ENCODE measurements at places on chromosomes 7 and 10.

GRCh38 chr7:5666361-5666760 lies 115.1 kb downstream of the RNF216 start:
- no peak for DNase-seq

DNA sequence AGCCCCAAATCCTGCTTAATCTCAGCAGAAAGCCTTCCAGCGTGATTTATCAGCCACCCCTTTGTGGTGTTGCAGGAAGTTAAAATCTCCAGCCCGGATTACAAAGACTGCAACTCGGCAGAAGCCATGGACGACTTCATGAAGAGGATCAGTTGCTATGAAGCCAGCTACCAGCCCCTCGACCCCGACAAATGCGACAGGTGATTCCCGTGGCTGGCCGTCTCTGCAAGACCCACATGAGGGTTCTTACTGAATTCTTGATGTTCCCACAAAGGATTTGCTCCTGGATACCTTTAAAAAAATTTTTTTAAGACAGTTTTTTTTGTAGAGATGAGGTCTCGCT lies 16.7 kb downstream of the PFKFB3 start:
- no peak for DNase-seq

DNA sequence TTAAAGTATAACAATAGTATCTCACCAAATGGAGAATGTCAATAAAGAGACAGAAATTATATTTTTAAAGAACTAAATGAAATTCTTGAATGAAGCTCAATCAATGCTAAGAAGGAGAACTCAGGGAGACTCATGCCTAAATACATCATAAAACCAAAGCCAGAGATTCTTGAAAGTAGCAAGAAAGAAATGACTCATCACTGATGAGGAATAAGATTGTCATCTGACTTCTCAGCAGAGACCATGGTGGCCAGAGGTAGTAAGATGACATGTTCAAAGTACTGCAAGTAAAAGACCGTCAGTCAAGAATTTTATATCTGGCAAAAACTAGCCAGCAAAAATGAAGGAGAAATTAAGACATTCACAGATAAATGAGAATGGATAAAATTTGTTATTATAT lies 399.0 kb downstream of the GRID1 start:
- no peak for DNase-seq

- DNase-seq = no peak
Measured at GRCh38 chr7:107370816-107371215, 99.0 kb upstream of the GPR22 start.

GRCh38 chr10:11404901-11405300 lies 206.5 kb downstream of the USP6NL start:
- peak; percentile 57 for DNase-seq

DNA sequence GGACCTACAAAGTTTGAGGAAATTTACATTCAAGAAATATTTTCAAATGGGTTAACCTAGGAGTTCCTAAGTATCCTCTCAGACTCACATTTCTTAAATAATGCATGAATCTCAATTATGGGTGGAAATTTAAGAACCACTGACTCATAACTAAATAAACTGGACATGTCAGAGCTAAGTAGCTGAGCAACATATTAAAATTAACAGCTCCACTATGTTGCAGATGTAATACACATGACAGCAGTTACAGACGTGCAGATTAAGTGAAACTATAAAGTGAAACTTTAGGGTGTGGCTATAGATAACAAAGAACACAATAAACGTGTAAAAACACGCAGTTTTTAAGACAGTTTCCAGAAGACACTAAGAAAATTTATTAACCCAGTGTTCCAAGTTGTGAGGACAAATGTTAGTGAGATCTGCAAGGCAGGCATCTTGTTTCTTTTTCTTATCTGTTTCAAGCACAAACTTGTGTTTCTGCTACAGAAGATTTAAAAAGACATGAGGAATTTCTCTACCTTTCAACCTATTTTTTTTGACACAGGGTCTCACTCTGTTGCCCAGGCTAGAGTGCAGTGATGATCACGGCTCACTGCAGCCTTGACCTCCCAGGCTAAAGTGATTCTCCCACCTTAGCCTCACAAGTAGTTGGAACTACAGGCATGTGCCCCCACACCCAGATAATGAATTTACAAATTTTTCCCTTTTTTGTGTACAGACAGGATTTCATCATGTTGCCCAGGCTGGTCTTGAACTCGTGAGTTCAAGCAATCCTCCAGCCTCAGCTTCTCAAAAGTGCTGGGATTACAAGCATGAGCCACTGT lies 25.3 kb downstream of the DNMBP start:
- DNase-seq = no peak

- DNase-seq = no peak
Measured at GRCh38 chr7:36521911-36522310, 132.2 kb downstream of the ANLN start.

GRCh38 chr10:116272440-116273283 lies at the start of gene GFRA1:
Gene GFRA1, minus strand, starts transcription at chr10:116273206. Its CDS starts 1,177 bp downstream, at chr10:116272029.
- DNase-seq = peak; percentile 54

DNA sequence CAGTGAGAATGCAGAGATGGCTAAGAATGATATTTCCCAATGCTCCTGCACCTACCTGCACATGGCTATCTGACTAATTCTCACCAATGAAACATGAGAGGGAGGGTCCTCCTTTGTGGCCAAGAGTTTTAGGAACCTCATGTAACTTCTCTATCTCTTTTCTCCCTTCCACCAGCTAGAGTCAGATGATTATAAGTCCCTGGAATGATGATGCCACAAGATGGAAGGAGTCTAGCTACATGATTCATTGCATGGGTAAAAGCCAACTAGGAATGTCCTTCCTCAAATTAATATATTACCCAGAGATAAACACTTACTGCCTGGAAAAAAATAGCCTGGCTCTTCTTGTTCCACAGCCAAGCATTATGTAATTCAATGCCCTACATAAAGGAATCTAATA lies 55.1 kb upstream of the AASS start:
- DNase-seq = no peak

GRCh38 chr10:122551450-122551849 lies 9.1 kb upstream of the DMBT1 start:
- DNase-seq = no peak

DNA sequence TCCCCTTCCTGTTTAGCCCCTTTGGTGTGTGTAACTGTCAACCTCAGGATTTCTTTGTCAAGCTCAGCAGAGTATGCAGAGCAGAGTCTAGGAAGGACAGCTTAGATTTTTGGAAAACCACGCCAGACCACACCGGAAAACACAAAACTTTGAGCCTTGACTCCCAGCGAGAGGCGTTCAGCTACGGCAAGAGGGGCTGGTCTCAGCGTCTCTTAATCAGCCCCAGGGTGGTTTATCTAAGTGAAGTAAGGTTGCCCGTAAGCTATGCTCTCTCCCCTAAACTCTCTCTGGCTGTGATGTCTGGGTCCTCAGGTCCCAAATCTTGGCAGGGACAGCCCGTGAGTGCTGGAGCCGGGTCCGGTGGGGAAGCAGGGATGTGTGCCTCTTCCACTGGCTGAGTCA lies 230.9 kb downstream of the KLF6 start:
- DNase-seq = no peak

- no peak for DNase-seq
Measured at GRCh38 chr7:45050198-45050597, 38.6 kb downstream of the NACAD start.

- DNase-seq = no peak
Measured at GRCh38 chr7:127187740-127188139, 65.0 kb downstream of the GRM8 start.

DNA sequence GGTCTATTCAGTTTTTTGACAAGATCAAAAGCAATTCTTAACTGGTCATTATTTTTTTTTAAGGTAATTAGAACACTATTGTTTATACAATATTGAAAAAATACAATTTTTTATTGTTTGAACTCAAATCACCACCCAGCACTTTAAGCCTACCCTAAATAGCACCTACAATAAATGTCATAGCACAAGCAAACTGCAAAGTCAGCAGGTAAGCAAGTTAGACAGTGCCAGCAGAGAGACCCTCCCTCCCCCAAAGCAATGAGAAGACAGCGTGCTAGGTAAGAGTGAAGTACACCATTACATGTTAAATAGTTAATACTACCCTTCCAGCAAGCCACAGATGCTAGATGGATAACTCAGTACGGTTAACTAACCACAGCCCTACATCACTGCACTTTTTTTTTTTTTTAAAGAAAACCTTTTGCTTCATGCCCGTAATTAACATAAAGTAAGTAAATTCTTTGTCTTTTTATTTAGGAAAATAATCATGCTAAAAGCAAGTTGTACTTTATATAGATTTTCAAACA lies 120.0 kb downstream of the UBE2H start:
- no peak for DNase-seq

GRCh38 chr10:88117869-88118632 lies 254.6 kb downstream of the PTEN start:
- no peak for DNase-seq

DNA sequence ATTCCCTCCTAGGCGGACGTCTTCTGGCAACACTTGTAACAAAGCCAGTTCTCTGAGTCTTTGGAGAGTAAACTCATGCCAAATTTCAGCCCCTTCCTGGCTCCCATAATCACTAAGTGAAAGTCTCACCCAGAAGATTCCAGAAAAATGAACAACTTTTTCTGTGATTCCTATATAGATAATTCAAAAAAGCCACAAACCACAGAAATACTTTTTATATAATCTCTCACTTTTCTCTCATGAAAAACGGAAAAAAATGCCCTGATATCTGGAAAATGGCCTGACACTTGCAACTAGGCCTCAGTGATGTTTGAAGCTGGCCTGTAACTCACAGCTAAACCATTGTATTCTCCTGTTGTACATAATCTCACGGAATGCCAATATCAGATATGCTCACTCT lies 296.2 kb downstream of the HTR7 start:
- no peak for DNase-seq

GRCh38 chr7:90613088-90613498 lies 17.0 kb downstream of the CDK14 start:
- DNase-seq = no peak

- no peak for DNase-seq
Measured at GRCh38 chr7:7834761-7835160, 116.4 kb upstream of the RPA3 start.

GRCh38 chr10:49394933-49395740 lies 752 bp downstream of the DRGX start:
- DNase-seq = no peak

DNA sequence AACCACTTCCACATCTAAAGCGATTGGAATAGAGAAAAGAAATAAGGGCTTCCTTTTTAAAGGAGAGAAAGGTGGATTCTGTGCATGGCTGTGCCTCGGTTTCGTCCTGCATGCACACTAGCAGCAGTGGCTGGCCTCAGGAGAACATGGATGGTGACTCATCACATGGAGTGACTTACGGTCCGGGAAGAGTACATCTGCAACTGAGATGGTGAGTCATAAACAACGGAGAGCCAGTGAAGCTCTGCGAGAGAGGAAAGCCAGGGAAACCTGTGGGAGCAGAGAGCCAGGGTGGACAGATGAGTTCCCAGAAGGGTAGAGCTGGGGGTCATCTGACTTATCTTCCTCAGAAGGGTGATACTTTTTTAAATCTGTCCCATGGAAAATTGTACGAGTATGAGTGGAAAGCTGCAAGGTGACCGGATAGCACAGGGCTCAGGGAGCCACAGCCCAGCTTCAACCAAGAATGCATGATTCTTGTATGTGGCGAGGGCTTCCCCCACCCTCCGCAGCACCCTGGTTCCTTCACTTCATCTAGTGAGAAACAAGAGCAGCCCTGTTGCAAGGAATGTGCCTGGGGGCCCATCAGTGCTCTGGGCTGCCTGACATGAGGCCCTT lies 259.1 kb downstream of the KLF6 start:
- DNase-seq = no peak

GRCh38 chr7:159213253-159213652 lies 68.6 kb upstream of the VIPR2 start:
- DNase-seq = no peak

DNA sequence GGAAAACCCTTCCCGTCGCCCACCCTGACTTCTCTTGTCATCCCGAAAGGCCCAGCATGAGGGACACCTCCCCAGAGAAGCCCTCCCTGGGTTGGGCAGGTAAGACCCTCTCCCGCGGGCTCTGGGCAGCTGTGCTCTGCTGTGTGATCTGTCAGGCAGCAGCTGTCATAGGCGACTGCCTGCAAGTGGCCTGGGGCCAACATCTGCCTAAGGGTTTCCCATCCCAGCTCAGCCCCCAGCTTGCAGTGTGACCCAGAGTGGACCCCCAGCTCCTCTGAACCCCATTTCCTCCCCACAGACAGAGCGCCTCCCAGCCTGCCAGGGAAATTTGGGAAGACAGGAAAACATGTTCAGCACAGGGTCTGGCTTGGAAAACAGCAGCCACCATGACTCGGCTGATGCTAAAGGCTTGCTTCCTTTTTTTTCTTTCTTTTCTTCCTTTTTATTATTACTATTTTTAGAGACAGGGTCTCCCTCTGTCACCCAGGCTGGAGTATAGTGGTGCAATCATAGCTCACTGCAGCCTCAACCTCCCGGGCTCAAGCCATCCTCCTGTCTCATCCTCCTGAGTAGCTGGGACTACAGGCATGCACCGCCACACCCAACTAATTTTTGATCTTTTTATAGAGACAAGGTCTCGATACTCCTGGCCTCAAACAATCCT lies 18.3 kb upstream of the TNRC18 start:
- no peak for DNase-seq

DNA sequence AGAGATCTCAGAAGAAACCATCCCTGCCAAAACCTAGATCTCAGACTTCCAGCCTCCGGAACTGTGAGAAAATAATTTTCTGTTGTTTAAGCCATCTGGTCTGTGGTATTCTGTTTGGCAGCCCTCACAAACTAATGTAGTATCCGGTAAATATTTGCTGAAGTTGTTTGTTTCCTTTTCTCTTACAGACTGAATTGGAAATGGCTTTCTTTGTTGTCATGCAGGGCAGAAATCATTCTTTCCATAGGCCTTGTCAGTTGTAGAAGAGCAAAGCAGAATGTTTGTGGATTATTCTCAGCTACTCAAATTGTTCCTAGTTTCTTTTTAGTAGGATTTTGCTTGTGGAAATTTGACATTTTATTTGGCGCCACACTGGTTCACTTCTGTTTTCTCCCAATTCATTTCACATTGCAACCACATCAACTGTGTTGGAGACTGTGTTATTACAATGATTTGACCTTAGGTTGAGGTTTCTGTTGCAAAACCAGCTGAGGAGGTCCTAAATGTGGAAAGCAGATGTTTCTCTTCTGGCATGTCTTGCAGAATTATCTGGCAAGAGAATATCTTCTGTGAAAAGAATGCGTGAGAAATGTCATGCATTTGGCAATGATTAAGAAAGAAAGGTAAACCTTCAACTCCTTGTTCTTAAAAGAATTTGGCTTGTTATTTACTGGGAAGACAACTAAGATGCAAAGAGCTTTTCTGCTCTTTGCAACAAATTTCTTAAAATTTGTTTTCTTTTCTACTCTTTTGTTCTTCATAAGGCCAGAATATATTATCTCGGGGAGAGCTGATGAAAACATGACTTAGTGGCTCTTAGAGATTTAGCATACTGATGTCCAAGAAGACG lies 25.8 kb downstream of the ACTA2 start:
- peak; percentile 80 for DNase-seq

DNA sequence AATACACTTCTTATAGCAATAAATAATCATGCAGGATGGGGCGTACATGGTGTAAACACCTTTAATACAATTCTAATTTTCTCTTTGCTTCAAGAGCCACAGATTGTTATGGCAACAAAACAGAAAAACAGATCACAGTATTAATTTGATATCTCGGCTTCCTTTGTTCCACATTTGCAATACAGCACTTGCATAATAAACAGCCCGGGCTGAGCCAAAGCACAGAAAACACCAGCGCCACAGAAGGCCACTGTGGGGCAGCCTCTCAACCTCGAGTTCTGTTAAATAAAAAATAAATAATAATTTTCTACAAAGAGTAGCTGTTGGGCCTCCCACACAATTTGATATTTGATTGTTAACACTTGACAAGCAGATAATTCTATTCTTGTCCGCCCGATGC lies 255.9 kb downstream of the USP6NL start:
- no peak for DNase-seq

- no peak for DNase-seq
Measured at GRCh38 chr10:6553937-6554336, 26.1 kb downstream of the PRKCQ start.

- no peak for DNase-seq
Measured at GRCh38 chr7:92720604-92721350, 115.6 kb downstream of the CDK6 start.
